ENCODE measurements at places on chromosomes 3 and 15.

GRCh38 chr3:40765884-40766283 lies 241.1 kb downstream of the ZNF621 start:
- no peak for DNase-seq

- DNase-seq = no peak
Observed at GRCh38 chr3:150627557-150627956, 24.4 kb downstream of the SELENOT start.

DNA sequence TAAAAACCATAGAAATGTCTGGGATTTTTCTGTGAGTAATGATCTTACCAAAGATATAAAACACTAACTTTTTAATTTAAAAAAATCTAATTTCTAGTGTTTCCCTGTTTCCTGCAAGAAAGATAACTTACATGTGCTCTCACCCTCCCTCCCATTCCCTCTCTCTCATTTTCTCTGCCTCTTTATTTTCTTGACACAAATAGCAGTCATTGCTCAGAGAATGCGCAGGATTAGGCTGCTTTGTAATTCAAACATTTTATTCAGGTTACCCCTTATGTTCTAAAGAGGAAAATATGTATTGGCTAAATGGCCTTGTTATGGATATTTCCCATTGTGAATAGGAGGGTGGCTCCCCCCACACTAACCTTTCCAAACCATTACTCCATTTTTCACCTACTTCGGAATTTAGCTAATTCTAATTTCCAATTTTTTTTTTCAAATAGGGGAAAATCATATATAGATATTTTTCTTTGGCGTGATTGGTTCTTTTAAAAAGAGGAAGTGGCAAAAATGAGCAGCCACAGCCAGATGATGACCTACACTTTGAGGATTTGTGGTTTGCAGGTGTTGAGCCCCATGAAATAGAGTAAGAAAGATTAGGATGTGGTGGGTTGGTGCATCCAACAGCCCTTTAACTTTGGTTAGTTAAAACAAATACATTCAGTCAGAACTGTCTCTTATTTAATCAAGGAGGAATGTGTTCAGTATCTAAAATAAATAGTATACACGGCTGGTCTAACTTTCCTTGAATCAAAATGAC lies 554.4 kb downstream of the IGSF11 start:
- DNase-seq = no peak

- DNase-seq = no peak
Observed at GRCh38 chr3:119418641-119419040, 44.8 kb downstream of the TMEM39A start.

DNA sequence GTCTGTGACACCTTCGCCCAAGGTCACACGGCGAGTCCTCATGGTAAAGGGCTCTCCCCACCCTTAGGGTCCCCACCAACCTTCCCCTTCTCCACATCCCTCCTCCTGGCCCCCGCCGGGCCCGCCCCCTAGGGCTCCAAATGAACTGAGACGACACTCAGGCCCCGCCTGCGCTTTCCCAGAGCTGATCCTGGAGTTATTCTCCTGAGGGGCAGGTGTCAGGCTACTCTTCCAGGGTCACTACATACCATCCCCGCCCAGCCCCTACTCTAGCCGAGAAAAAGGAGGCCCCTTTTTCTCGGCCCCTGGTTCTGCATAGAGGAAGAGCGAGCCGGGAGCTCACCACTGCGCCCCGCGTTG lies 292 bp downstream of the USP4 start:
- DNase-seq = peak; percentile 24

GRCh38 chr3:58068122-58068809 lies 60.0 kb downstream of the FLNB start:
- DNase-seq = no peak

- peak; percentile 51 for DNase-seq
Observed at GRCh38 chr15:70098461-70099166, 897 bp upstream of the TLE3 start.

GRCh38 chr3:63442918-63443317 lies 164.8 kb downstream of the SYNPR start:
- no peak for DNase-seq

GRCh38 chr3:133038731-133039375 lies 662 bp downstream of the TMEM108 start:
- DNase-seq = peak; percentile 46

DNA sequence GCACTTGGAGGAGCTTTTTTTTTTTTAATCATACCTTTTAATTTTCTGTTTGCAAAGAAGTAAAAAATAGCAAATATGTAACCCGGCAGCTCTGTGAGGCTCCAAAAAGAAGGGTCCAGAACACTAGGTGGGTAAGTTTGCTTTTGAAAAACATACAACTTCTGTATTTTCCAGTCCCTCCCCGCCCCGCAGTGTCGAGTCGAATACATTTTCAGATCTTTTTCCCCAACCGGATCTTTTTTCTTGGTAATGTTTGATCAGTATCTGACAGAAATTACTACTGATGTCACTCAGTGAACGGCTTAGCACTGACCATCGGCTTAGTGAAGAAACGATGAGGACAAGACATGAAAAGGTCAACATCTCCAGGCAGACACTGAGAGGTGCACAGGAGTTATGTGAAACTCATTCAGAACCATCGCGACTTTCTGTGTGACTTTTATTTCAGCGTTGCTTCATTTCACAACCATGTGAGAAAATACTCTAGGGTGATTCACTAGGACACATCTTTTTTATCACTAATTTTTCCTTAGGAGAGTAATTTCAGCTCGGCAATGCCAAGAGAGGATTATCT lies 11.0 kb downstream of the ISL2 start:
- no peak for DNase-seq

Measured in BE2C (cell line).